IgD-negative memory B cell (primary cell): ENCODE measurements at places on chromosomes 3 and 15. TPM values are rescaled to one million over a fixed set of nuclear protein-coding genes. Genes with fewer than 3 reads are reported as not detected.

Gene HRG
- polyA plus RNA-seq = not detected

Gene ZIC1
- not detected for polyA plus RNA-seq

Gene SLC12A8
- polyA plus RNA-seq = not detected

Gene RNF7
- 102 TPM for polyA plus RNA-seq

Gene PBRM1
- polyA plus RNA-seq = 81.1 TPM

Gene PPIB
- polyA plus RNA-seq = 591 TPM

Gene OPA1
- polyA plus RNA-seq = 22.0 TPM

Gene ATP8B4
- not detected for polyA plus RNA-seq

Gene NSUN3
- polyA plus RNA-seq = 8.7 TPM

Gene CNTN4
- polyA plus RNA-seq = not detected

Gene SOX14
- not detected for polyA plus RNA-seq

Gene TADA3
- polyA plus RNA-seq = 52.6 TPM

Gene ZNF660
- polyA plus RNA-seq = not detected

Gene B3GALNT1
- 1.1 TPM for polyA plus RNA-seq

Gene SPINK8
- not detected for polyA plus RNA-seq

Gene DGKG
- 2.5 TPM for polyA plus RNA-seq

Gene GNAT1
- not detected for polyA plus RNA-seq

Gene RLBP1
- not detected for polyA plus RNA-seq

Gene DUSP7
- polyA plus RNA-seq = 1.1 TPM

Gene SLC22A14
- polyA plus RNA-seq = not detected

Gene GPR156
- polyA plus RNA-seq = not detected

Gene PPM1L
- polyA plus RNA-seq = 3.0 TPM

Gene PRSS50
- polyA plus RNA-seq = not detected

Gene NCEH1
- 4.5 TPM for polyA plus RNA-seq

Gene HCN4
- not detected for polyA plus RNA-seq

Gene LRRC34
- polyA plus RNA-seq = 0.60 TPM

Gene AADACL2
- not detected for polyA plus RNA-seq

Gene STAC
- not detected for polyA plus RNA-seq

Gene CDC25A
- not detected for polyA plus RNA-seq

Gene CCR5
- not detected for polyA plus RNA-seq

Gene HERC2
- polyA plus RNA-seq = 7.8 TPM

Gene HYKK
- polyA plus RNA-seq = not detected

Gene ZBBX
- polyA plus RNA-seq = not detected

Gene SUSD5
- polyA plus RNA-seq = not detected

Gene FAM227B
- polyA plus RNA-seq = 13.3 TPM

Gene SCAP
- 38.7 TPM for polyA plus RNA-seq

Gene ACAD11
- 6.0 TPM for polyA plus RNA-seq

Gene ISLR2
- polyA plus RNA-seq = not detected

Gene TMIE
- polyA plus RNA-seq = not detected
